ENCODE measurements at places on chromosomes 4 and X. TPM values are rescaled to one million over a fixed set of nuclear protein-coding genes. Genes with fewer than 3 reads are reported as not detected.

GRCh38 chr4:111986095-111986494 lies 159.2 kb upstream of the FAM241A start:
- no peak for DNase-seq

- DNase-seq, result peak; percentile 6
Observed at GRCh38 chrX:140715787-140716186, 6.2 kb downstream of the LINC00632 start.

- DNase-seq, result no peak
Observed at GRCh38 chr4:4521136-4521535, 20.7 kb downstream of the STX18 start.

GRCh38 chr4:87078987-87079486 lies 141.4 kb downstream of the KLHL8 start:
- DNase-seq, result peak; percentile 80

SEC24D gene
- total RNA-seq, result 103 TPM

DNA sequence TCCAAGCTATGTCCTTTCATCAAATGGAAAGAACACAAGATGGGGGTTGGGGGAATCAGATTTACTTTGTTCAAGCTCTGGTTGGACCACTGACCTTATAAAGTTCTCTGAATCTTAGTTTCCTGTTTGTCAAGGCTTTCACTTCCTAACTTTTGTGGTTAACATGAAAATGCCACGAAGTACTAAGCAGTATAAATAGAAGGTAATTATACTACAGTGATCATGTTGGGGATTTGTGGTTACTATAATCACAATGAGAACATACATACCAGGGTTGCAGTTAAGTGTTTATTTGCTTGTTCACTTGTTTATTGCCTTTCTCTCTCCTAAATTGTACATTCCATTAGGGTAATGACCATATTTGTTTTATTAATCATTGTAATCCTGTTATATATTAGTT lies 53.2 kb downstream of the SPRY1 start:
- DNase-seq, result peak; percentile 66

DNA sequence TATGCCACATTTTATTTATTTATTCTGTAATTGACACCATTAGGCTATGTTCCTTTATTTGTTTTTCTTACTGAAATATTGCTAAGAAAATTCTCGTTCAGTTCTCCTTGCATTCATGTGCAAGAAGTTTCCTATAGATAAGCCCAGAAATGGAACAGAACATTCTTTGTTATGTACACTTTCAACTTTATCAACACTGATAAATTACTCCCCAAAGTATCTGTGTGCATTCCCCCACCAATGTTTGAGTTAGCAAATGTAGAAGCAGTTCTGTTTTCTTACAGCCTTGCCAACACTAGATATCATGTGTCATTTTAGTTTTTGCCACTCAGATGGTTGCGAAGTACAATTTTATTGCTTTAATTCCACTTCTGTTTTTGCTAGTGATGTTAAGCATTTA lies 166.4 kb upstream of the NPY2R start:
- DNase-seq, result no peak

DNA sequence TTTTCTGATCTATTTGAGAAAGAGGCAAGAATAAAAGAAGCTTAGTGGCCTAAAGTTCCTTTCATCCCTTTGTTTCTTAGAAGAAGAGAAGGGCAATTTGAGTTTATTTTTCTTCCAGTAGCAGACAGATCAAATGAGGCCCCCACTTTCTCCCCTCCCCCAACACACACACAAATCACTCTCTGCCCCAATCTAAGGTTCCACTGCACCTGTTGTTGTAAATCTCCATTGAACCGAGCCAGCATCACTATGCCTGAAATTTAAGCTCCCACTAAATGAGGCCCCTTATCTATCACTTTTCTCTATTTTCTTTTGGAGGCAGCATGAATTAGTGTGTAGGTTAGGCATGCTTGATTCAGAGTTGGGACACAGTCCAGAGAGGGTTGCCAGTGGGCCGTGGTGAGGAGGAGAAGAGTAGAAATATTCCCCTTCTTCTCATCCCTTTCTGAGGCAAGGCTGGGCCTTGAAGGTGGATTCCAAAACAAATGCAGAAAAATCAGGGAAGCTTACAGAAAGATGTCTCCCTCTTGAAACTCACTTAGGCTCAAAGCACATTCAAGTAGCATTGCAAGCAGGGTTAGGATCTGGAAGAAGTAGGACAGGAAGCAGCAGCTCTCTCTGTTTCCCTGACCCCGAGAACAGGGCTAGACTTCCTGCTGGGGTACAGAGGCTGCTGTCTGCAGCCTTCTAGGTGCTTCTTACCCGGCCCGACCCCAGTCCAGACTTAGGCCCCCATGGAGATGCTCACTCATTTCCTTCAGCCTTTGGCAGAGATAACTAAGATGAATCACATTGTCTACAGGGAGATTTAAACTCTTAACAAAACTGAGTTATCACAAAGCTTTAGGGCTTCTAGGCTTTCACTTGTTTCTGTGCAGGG lies 70.7 kb downstream of the RASL11B start:
- no peak for DNase-seq
